ENCODE measurements at places on chromosomes 11 and 22.

- no peak for DNase-seq
Observed at GRCh38 chr11:27381238-27381666, 18.2 kb upstream of the CCDC34 start.

- DNase-seq: no peak
Observed at GRCh38 chr11:78647986-78648875, 73.6 kb upstream of the NARS2 start.

GRCh38 chr11:67136156-67136555, 17.1 kb downstream of the KDM2A start:
- no peak for DNase-seq

DNA sequence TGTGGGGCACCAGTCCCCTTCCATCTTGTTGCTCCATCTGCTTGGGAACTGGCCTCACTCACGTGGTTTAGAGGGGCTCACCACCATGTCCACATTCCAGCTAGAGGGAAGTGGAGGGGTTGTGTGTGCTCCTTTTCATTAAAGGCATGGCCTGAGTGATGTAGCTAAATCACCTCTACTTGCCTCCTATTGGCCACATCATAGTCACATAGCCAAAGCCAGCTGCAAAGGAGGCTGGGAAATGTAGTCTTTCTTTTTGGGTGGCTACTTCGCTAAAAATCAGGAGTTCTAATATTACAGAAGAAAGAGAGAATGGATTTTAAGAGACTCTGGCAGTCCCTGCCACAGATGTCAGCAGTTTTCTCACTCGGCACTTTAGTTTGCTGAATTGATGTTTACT, 63.0 kb upstream of the ALX4 start:
- DNase-seq: no peak

DNA sequence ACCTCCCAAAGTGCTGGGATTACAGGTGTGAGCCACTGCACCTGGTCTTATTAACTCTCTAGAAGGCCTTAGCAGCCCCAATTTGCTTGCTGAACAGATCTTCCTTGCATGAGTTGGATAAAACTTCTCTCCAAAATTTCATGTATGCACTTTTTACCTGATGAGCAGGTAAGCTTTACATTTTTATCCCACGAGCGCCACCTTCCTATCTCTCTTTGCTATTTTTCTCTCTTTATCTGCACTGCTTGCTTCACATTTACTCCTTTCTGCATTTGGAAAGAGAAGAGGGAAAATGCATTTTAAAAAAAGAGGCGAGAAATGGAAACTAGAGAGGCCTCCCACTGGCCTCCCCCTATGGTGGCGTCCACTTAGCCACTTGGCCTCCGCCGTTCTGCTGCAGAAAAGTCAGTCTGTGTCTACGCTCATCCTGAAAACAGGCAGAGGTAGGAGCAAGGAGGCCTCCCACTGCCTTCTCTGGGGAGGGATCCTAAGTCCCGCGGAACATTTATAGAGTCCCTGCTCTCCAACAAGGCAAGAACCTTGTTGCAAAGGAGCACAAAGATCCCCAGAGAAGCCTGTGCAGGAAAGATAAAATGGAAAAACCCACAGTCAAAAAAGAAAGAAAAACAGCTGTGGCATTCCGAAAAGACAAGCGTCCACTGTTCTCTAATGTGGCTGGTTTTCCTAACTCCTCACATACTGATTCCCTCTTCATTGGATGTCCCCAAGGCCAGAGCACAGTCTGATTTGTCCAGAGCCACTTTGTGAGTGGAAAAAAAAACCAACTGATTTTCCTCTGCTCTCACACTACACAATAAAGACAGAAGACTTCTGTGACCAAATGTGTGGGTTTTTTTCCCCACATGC, 62.2 kb upstream of the INCENP start:
- no peak for DNase-seq

DNA sequence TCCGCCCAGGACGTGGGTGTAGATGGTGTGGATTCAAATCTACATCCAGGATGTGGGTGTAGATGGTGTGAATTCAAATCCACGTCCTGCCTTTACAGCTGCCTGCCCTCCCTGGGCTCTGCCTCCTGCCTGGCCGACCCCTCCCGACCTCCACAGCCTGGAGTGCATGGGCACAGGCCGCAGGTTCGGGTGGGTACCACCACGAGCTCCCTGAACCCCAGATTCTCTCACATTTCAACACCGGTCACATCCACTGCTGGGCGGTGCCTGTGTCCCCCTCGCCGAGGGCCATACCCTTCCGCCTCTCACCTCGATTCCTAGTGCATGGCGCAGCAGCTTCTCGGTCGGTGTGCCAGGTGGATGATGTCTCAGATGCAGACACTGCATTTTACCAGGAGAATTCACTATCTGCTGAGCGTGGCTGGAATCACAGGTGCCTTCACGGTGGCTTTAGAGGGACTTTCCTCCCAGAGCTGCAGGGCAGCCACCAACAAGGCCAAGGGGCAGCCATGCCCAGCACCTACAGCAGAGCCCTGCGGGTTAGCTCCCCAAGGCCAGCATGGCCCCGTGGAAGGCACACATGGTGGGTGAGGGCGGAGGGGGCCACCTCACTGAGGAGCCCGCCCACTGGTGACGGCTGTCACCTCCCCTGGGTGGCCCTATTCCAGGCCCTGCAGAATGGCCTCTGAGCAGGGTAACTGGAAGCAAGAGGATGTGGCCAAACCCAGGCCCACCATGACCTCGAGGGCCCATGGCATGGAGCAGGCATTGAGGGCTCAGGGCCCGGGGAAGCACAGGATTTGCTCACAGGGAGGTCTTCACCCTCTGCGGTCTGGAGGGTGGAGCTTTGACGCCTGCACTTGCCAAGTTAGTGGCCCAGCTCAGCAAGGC, 638.5 kb downstream of the TBC1D22A start:
- DNase-seq: no peak

- no peak for DNase-seq
Observed at GRCh38 chr11:2120359-2121100, 18.7 kb downstream of the IGF2 start.

DNA sequence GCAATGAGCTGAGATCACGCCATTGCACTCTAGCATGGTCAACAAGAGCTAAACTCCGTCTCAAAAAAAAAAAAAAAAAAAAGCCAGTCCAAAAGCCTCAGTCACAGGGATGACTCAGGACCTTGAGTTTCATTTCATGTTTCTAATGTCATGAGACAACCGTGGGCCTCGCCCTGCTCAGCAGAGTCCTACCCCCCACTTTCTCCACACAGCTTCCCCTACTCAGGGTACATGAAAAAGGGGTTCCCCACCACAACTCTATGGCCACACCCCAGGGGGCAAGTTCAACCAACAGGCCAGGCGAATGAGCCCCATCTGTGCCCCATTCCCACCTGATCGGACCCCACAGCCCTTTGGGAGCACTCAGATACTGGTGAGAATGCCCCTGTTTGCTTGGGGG, 24.3 kb upstream of the ADA2 start:
- DNase-seq: no peak

DNA sequence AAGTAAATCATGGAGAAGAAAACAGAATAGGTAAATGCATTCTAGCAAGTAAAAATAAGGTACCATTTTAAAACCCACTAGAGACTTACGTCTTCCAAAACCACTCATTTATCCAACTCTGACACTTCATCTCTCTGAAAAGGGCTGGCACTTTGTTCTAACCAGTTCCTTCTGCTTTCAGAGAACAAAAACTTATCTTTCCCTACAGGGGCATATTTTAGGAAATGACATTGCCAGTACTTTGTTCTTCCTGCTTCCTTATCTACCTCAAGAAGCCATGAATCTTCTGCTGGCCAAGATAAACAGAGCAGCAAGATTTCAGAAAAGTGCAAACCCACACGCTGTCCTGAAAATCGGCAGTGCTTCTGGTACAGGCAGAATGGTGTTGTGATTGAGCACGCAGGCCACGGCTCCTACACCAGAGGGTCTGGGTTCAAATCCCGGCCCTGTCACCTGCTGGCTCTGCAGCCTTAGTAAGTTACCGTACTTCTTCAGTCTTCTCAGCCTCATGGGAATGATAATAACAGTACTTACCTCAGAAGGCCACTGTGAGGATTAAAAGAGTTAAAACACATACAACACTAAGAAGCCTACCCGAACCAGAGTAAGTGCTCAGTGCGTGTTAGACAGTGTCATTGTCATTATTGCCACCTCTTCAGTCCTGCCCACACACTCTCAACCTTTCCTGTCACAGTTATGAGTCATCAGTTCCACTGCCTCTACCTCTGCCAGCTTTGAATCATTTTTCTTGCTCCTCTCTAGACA, 11.0 kb downstream of the MPZL3 start:
- peak; percentile 85 for DNase-seq

DNA sequence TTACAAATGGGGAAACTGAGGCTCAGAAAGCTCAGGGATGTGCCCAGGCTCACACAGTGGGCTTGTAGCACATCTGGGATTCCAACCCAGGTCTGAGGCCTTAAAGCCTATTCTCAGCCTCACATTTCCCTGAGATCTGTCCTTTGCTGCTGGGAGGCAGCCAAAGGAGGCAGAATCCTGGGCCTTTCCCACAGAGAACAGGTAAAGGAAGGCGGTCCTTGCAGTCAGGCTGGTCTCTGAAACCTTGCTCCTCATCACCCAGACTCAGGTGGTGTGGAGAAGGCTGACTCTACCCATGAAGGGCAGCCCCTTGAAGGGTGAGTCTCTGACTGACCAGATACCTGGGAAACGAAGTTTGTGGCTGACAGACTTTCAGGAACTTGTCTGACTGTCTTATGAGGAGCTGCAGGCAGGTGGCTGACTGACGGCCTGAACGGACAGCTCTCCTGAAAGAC, 7.8 kb downstream of the SLCO2B1 start:
- no peak for DNase-seq

- peak; percentile 60 for DNase-seq
Observed at GRCh38 chr11:59754859-59755700, at the start of gene STX3. Gene STX3 (plus strand): TSS chr11:59755376. CDS start chr11:59755606, 230 bp downstream.

- DNase-seq: no peak
Observed at GRCh38 chr11:119332111-119332765, 2.1 kb upstream of the RNF26 start.

DNA sequence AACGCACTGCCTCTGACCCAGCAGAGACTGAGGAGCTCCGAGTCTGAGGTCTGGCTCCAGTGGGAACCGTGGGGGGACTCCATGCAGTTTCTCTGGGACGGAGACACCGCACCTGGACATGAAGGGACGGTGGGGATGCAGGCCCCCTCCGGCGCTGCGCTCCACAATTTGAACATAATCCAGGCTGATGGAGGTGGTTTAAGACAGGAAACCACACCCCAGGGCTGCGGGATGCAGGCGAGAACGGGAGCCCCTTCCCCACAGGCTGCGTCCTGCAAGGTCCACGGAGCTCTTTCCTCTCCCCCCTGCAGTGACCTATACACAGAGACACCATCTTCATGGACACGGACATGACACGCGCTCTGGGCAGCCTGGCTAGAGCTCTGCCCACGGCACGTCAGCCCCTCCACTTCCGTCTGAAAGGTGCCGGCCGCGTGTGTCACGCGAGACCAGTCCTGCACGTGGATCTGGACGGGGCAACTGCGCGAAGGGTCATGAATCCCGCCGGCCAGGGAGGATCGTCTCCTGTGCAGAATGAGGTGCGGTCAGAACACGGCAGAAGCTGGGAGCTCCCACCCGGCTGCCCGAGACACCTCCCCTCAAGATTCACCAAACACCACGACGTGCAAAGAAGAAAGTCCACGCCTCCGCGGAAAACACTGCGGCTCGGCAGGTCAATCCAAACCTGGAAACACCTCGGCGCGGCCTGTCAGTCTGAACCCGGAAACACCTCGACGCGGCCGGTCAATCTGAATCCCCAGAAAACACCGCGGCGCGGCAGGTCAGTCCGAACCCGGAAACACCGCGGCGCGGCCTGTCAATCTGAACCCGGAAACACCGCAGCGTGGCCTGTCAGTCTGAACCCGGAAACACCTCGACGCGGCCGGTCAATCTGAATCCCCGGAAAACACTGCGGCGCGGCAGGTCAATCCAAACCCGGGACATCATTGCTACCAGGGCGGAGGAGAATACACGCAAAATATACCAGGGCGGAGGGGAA, 212.4 kb downstream of the BRD1 start:
- DNase-seq: no peak

DNA sequence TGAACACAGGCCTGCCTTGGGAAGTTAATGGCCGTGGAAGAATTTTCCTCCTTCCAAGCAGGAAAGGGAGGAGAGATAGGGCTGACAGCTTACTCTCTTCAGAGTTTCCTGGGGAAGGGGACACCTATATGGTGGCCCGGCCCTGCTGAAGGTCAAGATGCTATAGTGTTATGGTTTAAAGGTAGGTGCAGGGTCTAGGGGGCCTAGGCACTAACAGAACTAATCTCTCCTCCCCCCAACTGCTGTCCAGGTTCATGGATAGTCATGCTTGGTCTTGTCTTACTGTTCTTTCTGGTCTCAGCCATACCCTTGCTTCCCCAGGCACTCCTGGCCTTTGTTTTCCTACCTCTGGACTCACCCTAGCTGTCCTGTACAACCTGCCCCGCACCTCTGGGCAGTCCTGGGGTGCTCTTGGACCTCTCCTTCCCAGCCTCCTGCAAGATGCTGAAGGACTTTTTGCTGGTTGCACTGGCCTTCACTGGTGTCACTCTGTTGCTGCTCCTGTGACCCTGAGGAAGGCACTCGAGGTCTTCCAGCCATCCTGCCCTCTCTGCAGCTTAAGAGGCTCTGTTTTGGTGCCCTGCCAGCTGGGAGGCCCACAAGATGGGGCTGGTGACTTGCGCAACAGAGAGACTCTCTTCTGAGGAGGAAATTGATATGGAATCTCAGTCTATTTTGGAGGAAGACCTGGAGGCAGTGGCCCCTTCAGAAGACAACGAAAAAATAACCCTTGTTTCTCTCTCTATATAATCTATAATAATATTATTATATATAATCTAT, 17.9 kb downstream of the SEC14L3 start:
- no peak for DNase-seq

DNA sequence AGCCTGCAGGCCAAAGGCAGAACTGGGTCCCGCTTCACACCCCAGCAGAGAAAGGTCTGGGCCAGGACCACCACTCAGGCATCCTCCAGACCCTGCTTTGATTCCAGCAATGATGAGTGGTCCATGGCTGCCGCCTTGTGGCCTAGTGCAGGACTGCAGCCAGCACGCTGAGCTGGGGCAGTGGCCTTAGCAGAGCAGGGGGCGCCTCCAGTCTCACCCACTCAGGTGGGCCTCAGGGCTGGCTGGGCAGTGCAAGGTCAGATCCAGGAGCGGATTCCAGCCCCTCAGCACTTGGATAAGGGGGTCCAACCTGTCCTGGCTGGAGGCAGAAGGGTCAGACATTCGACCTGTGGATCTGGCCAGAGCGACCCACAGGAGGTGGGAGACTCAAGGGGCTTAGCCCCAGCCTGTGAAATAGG, 9.6 kb upstream of the PDE2A start:
- DNase-seq: peak; percentile 65

DNA sequence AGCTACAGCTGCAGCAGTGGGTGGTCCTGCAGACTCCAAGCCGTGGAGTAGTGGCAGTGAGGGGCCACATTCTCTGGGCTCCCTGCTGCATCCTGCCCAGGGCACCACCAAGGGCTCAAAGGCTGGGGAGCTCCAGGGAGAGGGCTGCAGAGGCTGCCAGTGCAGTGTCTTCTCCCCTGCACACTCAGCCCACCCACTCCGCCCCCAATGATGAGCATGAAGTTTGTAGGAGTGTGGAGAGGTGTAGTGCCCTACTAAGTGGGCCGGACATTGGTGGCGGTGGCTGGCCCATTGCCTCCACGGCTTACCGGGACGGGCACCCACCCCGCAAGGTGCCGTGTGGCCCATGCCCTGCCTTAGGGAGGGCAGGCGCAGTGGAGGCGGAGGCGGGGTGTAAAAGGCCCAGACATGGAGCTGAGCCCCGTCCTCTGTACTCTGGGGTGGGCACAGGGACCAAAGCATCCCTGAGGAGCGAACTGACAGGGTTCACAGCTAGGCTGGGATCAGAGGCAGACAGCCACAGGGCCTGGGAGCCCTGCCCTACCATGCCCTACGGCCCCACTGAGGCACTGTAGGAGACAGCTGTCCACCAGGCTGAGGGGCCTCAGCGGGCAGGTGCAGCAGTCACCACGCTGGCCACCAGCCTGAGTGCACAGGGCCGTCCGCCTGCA, 18.9 kb downstream of the ARVCF start:
- DNase-seq: no peak
